SK-N-MC (cell line): ENCODE measurements at places on chromosomes 7 and 10.

DNA sequence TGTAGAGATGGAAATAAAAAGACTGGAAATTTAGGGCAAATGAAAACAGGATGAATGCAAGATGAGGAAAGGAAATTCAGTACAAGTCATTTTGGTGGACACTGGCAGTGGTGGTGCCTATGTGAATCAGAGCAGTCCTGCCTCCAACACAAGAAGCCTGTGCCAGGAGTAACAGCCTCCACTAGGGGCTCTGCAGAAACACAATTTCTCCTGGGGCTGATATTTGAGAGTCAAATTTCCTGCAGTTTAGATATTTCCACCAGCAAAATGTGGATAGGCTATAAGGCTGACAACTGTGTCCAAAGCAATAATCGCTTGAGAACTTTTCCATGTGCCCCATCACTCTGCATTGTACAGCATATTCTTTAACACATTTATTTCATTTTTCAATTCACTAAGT is 4.7 kb upstream of the PLXDC2 start:
- DNase-seq: no peak

DNA sequence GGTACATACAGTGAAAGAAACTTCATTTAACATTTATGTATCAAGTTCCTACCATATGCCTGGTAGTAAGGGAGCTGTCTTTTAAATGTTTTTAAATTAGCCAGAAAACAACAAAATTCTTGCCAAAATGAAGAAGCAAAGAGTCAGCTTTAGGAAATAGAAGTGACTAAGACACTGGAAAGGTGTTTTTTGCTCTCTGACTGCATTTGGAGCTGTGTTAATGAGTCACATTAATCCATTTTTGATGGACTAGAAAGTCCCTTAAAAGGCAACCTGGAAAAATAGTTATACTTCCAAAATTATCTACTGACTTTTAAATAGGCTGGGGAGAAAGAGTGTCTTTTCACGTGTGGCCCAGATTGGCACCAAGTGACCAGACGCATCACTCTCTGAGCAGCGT is 3.9 kb upstream of the COL17A1 start:
- DNase-seq: no peak

- no peak for DNase-seq
Measured at GRCh38 chr10:101650863-101651262, 44.1 kb downstream of the FBXW4 start.

DNA sequence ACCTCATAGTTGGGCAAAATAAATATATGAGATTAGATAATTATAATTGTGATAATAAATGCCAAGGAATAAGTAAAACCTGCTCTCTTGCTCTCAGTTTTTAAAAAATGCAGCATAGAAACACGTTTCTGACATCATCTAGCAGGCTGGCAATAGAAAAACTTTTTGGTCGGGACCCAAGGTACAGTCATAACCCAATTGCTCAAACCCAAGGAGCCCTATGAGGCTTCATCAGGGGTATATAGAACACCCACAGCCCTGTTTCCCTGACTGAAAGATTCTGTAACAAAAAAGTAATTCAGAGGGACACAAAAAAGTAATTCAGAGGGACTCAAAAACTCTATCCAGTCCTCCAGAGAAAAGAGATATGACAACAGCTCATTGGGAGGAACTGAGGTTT is 3.8 kb downstream of the PDE1C start:
- DNase-seq: no peak

- no peak for DNase-seq
Measured at GRCh38 chr7:126702242-126703016, 550.3 kb downstream of the GRM8 start.

- no peak for DNase-seq
Measured at GRCh38 chr7:33883671-33883965, 21.7 kb upstream of the BMPER start.

DNA sequence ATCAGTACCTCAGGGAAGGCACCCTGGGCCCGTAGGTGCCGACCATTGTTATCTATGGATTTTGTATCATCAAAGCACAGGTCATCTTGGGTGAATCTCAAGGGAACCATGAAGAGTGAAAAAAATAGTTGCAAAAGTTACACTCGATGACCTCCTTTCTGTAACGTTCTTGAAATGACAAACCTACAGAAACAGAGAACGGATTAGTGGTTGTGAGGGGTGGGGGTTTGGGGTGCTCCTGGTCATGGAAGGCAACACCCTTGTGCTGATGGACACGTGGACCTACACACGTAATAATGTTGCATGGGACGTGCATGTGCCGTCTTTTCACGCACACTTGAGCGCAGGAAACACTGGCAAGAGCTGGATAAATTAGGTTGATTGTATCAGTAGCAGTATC is 655.9 kb downstream of the SDK1 start:
- no peak for DNase-seq

DNA sequence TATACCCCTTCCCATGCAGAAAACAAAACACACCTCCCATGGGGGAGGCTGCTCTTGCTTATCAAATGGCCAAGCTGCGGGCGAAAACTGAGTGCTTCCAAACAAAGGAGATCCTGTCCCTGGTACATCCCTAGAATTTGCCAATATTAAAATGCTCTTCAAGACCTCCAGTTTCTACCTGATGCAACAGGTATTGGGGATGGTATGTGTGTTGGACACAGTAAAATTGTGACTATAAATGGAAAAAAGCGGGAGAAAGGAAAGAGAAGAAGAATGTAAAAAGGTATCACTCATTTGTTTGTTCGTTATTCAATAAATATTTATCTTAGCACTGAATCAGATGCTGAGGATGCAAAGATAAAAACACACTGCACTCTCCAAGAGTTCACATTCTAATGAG is 123.9 kb downstream of the KMT2E start:
- no peak for DNase-seq

- no peak for DNase-seq
Measured at GRCh38 chr10:17316488-17317170, 88.6 kb downstream of the VIM start.

DNA sequence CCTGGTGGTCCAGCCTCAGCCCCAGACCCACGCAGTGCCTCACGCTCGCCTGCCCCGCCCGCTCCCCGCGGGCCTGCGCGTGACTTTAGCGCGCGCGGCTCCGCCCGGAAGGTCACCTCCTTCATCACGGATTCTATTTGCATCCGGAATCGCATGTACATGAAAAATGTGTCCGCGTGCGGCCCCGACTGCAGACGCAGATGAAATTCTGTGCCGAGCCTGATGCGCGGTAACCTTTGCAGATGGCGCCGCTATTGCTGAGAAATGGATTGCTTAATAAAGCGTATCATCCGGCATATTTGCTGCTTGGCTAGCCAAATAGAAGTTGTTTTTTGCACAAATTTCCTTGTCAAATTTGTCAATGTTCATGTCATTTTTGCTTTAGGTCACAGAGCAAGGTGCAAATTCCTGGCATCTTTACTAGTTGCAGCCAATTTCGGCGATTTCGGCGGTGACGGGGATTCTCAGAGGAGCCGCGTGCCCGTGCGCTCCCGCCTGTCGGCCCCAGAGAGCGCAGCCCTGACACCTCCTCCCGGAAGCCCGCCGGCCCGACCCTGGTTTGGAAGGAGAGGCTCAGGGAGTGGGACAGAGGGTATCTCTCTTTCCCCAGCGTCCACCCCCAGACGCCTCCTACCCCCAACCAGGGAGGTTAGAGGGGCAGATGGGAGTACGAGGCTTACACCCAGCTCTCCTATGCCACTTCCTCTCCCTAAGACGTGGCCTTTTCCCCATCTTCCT is 85.9 kb upstream of the PAX2 start:
- no peak for DNase-seq

DNA sequence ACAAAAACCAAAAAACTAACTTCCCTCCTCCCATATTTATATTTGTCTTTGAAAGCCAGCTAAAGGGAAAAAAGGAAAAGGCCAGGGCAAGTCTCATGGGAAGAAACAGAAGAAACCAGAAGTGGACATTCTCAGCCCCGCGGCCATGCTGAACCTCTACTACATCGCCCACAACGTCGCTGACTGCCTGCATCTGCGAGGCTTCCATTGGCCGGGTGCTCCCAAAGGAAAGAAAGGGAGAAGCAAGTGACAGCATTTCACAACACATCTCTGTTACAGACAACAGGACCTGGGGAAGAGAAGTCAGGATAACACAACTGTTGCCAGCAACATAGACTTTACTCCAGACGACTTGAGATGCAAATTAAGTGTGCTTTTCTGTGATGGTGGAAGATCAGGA is 9.9 kb downstream of the SMKR1 start:
- no peak for DNase-seq

DNA sequence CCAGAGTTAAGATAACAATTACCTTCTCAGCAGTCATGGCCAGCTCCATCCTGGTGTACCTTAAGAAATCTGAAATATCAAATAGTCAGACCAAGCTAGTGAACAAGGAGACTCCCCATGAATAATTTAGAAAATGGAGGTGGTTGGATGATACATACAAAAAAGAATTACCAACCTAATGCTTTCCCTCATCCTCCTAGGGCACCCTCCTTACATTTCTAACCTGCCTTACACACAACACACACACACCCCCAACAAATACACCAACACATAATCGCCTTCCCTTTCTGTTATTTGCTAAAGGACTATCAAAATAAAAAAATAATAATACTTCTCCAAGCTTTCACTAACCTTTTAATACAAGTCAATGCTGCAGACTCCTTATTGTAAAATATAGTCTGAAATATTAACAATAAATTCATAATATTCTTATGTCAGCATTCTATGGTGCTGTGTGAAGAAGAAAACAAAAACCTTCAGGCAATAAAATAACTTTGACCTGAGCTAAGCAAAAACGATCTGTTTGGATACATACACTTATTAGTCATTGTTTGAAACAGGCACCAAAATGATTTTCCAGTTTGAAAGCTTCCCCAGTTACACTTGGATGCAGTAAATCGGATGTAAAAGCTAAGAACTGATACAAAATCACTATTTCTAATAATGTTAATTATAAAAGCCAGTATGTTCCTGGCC is 3.4 kb downstream of the TWIST1 start:
- no peak for DNase-seq

DNA sequence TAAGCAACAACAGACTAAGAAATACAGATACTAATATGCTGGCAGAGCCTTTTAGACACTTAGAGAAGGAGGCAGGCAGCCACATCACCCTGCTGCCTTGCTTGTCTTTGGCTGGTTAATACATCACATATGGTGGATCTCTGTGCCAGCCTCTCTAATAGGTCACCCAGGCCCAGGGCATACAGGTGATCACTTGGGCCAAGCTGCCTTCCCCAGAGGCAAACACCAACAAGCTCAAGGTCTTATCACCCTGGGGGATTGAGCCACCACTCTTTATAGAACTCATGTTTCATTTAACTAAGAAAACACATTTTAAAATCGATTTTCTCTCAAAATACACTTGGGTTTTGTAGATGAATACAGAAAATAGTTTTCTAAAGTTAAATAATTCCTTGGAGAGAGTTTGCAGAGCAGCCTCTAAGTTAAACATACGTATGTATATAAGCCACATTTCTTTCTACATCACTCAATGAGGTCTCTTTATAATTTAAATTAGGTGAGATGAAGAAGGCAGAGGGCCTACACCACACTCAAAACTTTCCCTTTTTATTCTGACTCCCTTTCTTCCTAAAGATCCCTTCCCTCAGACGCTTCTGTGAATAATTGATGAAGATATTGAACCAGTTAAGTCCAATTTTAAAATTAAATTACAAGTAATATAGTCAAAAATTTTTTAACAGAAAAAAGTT is 556.8 kb upstream of the GHITM start:
- no peak for DNase-seq

- DNase-seq: no peak
Measured at GRCh38 chr7:74709880-74710671, 52.6 kb downstream of the GTF2I start.

GRCh38 chr7:2195400-2196246 is 37.1 kb downstream of the MAD1L1 start:
- no peak for DNase-seq

DNA sequence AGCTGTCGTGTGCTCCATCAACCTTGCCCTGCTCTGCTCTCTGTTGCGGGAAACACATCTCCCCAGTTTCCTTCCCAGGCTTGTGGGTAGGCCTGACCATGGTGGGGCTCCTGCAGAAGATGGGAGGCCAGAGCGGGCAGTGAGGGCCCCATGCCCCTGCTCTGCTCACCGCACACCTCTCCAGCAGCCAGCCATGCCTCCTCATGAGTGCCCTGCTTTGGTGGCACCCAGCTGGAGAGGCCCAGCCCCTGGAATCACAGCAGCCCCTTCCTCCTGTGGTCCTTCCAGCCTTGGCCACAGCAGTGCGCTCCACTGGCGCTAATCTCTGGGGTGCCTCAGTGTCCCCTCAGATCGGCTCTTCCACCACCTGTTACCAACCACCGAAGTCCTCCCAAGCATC is 4.2 kb upstream of the OPN4 start:
- DNase-seq: no peak

- no peak for DNase-seq
Measured at GRCh38 chr7:75945297-75946168, 30.6 kb downstream of the POR start.

- no peak for DNase-seq
Measured at GRCh38 chr10:50653142-50653541, 29.4 kb upstream of the SGMS1 start.

- no peak for DNase-seq
Measured at GRCh38 chr10:27537787-27538186, 33.7 kb downstream of the RAB18 start.

DNA sequence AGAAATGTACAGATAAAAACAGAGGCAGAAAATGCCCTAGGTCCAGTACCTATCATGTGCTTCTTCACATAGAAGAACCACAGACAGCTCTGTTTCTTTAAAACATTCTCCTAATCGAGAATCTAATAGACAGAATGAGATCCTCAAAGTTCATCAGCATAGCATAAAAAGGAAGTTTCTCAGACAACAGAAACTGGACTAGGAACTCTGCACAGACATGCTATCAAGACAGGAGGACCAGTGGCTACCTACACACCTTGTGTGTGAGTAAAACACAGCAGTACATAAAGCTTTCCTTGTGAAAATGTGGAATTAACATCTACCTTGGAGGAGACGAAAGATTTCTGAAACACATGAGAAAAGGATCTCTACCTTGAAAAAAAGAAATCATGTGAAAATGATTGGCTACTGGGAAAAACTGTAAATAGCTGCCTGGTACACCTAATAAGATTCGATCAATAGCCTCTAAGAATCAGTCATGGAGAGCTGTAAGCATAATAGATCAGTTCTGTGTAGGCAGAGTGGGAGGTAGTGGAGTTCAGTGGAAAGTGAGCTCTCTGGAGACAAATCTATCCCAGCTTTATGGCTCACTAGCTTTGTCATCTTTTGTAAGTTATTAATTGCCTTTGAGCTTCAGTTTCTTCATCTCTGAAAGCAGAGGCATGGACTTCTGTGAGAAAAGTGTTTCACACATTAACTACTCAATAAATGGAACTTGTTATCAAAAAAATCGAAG is 26.7 kb downstream of the ELAPOR2 start:
- no peak for DNase-seq

GRCh38 chr10:117723343-117723742 is 180.8 kb downstream of the EMX2 start:
- DNase-seq: no peak

GRCh38 chr7:104779888-104780287 is 234.1 kb upstream of the KMT2E start:
- no peak for DNase-seq

GRCh38 chr10:31133251-31133791 is 101.7 kb upstream of the ZNF438 start:
- no peak for DNase-seq
